Stimulated activated CD4-positive, alpha-beta T cell treated with anti-CD3 and anti-CD28 coated beads, Interleukin-1b, Interleukin-23, amount 100 ng/mL, for 1 hour (primary cell): ENCODE measurements at places on chromosomes 1 and 21.

GRCh38 chr1:37446874-37447273 is 27.5 kb upstream of the ZC3H12A start:
- no peak for DNase-seq

DNA sequence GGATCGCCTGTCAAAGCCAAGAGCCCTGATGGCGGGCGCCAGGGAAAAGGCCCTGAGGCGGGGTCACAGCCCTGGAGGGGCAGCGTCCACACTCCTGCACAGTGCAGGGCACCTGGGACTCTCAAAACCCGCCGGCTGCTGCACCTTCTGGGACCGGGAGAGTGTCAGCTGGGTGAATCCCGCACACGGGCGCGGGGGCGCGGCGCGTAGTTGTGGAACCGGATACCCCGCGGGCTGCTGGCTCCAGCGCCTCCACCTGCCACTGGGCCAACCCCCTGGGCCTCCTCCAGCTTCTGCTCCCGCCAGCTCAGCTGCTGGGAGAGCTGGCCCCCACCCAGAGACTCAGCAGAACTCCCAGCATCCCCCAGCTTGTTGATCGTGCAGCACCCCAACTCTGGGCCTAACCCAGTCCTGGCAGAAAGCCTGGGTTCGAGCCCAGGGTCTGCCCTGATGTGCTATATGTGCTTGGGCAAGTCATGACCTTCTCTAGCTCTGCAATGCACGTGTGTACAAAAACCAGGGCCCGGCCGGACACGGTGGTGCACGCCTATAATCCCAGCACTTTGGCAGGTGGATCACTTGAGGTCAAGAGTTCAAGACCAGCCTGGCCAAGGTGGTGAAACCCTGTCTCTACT is 33.8 kb downstream of the NECAP2 start:
- no peak for DNase-seq

DNA sequence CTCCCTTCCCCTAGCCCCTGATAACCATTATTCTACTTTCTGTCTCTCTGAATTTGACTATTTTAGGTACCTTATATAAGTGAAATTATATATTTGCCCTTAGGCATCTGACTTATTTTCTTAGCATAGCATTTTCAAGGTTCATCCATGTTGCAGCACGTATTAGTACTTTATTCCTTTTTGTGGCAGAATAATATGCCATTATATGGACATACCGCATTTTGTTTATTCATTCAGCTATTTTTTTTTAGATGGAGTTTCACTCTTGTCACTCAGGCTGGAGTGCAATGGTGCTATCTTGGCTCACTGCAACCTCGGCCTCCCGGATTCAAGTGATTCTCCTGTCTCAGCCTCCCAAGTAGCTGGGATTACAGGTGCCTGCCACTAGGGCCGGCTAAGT is 326.2 kb upstream of the PLXNA2 start:
- DNase-seq, result no peak

DNA sequence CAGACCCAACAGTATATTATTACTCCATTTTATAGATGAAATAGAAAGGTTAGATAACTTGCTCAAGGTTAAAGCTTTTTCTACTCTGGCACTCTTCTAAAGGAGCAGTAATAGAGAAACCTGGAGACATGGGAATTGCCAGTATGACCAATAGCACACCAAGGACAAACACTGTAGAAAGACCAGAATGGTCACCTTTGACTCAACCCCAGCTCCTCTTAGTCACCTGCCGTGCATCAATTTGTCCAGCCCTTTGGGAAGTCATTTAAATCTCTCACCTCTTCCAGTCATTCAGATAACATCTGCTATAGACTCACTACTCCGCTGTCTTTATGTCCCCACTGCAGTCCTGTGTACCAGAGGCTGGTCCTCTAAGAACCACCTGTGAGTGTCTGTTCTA is 23.9 kb upstream of the SLC44A3 start:
- DNase-seq, result no peak

DNA sequence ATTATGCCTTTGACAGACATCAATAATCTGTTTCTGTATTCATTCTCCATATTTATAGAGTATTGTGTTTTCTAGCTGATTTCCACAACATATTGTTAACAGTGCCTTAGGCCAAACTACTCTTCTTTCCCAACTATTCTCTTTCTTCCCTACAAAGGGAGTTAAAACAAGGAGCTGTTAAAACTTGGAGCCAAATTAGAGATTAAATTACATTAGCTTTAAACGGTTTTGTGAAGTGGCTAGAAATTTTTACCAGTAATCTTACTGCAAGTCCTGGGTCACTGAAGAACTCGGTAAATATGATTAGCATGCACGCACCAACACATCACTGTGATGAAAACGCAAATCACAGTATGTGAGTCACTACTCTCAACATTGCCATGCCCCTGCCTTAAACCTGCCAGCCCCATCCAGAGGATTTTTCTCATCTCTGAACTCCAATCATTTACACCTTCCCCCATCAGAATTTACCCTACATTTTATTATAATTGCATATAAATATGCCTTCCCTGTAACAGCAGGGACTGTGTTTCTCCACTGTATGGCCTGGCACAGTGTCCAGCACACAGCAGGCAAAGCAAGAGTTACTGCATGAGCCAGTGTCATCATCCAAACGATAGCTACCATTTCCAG is 1.5 kb upstream of the PRDX6 start:
- no peak for DNase-seq

DNA sequence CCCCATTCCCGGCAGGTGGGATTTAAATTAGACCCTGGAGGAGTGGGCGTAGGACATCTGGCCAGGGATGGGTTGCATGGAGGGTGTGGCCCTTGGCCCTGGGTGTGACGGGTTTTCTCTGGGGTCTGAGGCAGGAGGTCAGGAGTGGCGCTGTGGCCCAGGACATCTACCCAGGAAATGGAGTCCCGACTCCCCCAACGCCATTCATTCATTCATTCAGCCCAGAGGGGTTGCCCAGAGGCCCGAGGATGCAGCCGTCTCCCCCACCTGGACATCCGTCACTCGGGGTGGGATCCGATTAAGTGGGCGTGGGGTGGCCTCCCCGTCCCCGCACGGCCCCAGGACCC is 663 bp downstream of the ATP13A2 start:
- no peak for DNase-seq

DNA sequence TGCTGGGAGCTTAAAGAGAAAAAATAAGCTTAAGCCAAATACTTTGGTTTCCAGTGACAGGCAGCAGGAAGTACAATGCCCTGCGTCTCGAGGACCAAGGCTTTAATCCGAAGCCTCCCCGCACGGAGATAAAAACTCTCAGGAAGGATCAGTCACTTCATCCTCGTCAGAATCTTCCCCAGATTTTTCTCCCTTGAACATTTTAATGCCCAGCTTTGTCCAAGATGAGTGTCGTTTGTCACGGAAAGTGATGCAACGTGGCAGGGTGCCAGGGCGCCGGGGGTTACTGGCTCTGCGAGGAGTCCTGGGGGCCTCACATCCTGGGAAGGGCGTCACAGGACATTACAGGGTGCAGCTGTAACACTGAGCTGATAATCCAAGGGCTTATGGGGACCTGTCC is 25.2 kb upstream of the PCBP3 start:
- no peak for DNase-seq

- DNase-seq, result no peak
Measured at GRCh38 chr1:227094249-227094966, 154.3 kb downstream of the COQ8A start.

DNA sequence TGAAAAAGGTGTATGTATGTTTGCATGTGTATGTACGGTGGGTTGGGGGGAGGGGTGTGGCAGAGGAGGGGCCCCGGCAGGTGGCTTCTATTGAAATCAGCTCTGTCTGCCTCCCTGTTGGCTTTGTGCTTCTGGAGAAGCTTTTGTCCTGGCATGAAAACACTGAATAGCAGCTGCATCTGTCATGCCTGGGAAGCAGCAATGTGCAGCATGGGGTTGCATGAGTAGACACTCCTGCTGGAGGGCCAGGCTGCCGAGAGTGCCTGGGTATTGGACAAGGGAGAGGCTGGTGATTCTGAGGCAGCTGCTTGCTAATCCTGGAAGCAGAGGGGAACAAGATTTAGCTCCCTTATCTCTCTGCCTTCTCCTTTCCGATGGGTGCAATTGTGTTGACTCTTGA is 20.5 kb downstream of the MAPKAPK2 start:
- DNase-seq, result no peak

GRCh38 chr1:112887599-112888283 is 68.3 kb downstream of the SLC16A1 start:
- no peak for DNase-seq

GRCh38 chr1:48568501-48568900 is 96.5 kb upstream of the SPATA6 start:
- no peak for DNase-seq

GRCh38 chr1:209458921-209459320 is 124.6 kb upstream of the CAMK1G start:
- no peak for DNase-seq

- DNase-seq, result no peak
Measured at GRCh38 chr1:216614011-216614934, 109.0 kb downstream of the ESRRG start.

GRCh38 chr1:45026446-45026845 is 14.4 kb downstream of the UROD start:
- DNase-seq, result no peak

GRCh38 chr1:66767626-66768025 is 15.4 kb downstream of the DYNLT5 start:
- DNase-seq, result no peak

GRCh38 chr1:12456979-12457378 is 161.0 kb downstream of the DHRS3 start:
- no peak for DNase-seq

DNA sequence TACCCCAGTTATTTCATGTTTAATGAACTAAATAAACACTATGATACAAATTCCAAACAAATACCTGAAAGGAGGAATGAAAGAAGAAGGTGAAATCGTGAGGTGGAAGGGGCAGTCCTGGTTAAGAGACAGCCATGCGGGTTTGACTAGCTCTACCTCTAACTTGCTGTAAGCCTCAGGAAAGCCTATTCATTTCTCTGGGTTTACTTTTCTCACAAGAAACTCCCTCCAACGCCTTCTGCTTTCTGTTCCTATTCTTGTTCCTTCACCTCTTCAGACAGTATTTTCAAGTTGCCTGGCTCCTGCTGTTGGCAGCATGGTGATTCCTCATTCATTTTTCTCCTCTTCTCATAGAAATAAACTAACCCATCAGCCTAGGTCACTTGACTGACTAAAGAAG is 92.4 kb downstream of the NTPCR start:
- DNase-seq, result no peak

DNA sequence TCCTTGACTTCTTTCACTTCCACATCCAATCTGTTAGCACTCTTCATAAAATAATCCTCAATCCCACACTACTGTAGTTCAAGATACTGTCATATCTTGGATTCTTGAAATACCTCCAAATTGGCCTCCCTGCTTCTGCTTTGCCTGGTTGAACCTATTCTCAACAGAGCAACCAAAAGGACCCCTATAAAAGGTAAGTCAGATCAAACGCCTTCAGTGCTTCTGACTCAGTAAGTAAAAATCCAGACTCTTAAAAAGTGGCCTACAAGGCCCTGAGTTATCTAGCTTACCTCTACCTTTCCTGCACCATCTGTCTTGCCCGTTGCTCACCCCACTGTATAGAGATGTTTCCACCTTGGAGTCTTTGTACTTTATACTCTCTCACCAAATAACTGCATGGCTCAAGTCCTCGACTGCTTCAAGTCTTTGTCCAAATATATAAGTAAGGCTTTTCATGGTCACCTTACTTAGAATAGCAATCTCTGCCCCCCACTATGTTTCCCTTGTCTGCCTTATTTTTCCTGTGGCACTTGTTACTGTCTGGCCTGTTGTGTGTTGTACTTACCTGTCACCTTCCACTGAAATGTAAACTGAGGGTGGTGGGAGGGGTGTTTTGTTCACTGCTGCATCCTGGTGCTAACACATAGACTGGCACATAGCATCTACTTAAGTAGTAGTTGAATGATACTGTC is 5.1 kb upstream of the PIGV start:
- no peak for DNase-seq

GRCh38 chr1:172394141-172394751 is 26.2 kb upstream of the C1orf105 start:
- DNase-seq, result peak; percentile 27

- DNase-seq, result no peak
Measured at GRCh38 chr1:18712252-18712600, 81.6 kb downstream of the PAX7 start.

DNA sequence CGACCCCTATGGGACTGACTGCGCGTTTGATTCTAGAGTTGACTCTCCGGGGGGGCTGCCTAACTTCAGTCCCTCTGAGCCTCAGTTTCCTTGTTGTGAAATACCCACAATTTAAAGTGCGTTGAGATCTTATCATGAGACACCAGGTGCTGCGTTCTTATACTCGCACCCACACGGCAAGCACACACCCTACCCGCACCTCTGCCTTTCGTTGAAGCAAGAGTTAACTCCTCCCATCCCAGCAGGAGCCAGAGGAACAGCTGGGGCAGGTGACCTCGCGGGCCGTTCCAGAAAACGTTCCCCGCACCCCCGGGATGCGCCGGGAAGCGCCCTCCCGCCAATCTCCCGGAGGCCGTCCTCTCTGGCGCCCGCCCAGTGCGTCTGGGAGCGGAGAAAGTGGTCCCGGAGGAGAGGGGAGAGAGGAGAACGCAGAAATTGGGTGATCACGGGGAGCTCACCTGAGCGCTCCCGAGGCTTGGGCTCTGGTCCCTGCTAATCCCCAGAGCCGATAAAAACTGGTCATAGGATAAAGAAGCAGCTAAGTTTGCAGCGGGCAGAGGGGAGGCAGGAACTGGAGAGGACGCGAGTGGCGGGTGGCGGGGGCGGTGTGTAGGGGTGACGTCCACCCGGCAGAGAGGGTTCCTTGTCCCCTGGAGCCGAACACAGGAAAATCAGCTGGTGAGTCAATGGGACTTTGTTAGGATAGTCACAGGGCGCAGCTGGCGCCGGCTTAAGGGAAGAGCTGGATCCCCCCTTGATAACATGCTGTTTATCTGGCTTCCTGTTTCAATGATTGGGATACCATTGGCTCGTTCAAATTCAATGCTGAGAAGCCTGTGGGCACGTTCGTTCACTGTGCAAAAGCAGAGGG is 869 bp downstream of the NAV1 start:
- no peak for DNase-seq

- no peak for DNase-seq
Measured at GRCh38 chr1:220306339-220306738, 34.1 kb upstream of the RAB3GAP2 start.

DNA sequence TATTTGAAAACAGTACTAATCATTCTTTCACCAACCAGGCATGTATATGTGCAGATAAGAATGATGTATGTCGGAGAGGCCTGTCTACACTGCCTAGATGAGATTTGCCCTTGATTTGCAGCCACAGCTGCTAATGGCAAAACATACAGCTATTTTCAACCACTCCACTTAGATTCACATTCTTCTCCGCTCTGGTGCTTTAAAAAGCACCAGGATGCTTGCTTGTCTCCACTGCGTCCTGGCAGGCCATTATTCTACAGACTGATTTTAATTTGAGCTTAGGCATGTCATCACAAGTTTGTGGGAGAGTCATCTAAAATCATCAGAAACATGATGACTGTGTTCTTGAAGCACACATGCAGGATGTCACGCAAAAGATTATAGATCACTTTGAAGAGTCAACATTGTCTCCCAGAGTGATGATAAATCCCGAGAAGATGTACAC is 119.0 kb upstream of the NRIP1 start:
- no peak for DNase-seq

DNA sequence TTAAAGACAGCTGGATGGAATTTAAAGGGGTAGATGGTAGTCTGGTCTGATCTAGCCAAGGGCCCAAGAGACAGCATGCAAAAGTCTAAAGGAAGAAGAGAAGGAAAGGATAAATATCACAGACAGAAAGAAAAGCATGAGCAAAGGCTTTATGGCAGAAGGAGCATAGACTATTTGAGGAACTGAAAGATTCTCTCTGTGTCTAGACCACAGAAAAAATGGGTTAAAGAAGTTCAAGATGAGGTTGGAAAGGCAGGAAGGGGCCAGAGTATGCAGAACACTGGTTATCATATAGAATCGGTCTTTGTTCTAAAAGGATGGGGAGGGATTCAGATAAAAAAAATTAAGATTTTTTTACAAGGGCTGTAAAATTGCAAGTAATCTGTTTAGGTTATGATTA is 136.8 kb upstream of the SGIP1 start:
- DNase-seq, result no peak
